ENCODE measurements at places on chromosomes 16 and 17.

DNA sequence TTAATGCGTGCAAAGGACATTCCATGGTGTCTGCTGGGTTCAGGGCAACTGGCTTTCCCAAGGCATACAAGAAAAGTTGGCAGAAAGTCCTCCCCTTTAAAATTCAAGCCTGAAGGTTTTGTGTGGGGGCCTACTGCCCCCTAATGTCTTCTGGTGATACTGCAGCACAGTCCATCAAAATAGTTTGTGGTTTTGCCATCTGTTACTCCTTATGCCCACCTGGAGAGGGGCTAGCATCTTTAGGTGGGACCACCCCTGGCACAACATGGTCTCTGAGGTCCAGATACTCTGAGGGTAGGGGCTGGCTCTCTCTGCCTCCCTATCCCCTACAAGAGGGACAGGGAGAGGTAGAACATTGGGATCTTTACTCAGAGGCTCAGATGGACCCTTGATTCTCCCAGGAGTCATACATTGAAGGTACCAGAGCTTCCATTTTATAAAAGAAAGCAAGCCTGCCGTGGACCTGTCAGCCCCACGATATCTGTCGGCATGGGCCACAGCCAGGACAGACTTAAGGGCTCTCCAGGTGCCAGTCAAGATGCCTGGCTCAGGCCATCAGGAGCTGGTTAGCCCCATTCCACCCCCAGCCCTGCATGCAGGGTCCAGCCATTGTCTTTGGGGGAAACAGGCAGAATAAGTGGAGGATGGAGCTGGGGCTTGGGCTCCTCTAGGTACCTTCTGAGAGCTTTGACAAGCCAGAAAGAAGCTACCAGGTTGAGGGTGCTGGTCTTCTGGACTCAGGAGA is 6.3 kb downstream of the ESRP2 start:
- DNase-seq = no peak

- no peak for DNase-seq
These were observed 73.7 kb upstream of the MSI2 start for GRCh38 chr17:57182621-57183020.

- peak; percentile 75 for DNase-seq
These were observed 17.5 kb downstream of the SBK1 start for GRCh38 chr16:28309811-28310311.

DNA sequence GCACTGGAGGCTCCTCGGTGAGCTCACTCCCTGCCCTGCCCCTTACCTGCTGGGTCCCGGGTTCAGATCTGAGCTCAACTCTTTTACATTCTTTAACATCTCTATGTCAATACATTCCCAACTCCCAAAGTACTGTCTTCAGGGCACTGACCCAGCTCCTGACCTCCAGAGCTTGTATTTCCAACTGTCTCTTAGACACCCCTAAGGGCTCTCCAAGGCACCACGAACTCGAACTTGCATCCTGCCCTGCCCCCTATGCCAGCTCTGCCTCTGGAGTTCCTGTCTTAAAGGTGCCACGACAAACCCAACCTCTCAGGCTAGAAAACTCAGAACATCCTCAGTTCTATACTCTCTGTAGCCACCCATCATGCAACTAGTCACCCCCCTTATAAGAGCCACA is 38.6 kb downstream of the IFT140 start:
- no peak for DNase-seq

DNA sequence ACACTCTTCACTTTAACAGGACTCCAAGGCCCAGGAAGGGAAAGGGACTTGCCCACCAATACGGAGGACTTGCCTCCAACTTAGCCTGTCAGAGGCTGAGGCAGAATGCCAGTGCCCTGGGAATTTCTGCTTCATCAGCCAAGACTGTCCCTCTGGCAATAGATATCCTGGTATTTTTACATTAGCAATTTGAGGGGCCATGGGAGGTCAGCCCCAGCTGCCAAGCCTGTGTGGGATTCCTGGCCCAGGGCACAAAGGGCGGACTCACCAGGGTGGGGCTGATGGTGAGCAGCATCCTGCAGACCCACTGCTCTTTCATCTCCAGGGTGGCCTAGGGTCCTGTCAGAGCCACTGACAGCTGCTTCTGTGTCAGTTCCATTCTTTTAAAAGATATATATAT is 78.3 kb upstream of the CIBAR2 start:
- no peak for DNase-seq

GRCh38 chr17:15265131-15265530 is at the start of gene PMP22:
Gene PMP22, minus strand, starts transcription at chr17:15265326. Its CDS starts 4,599 bp downstream, at chr17:15260727.
- no peak for DNase-seq

- no peak for DNase-seq
These were observed 16.3 kb upstream of the MYO15B start for GRCh38 chr17:75571197-75571884.

GRCh38 chr16:72206299-72206698 is 34.3 kb upstream of the PMFBP1 start:
- no peak for DNase-seq

GRCh38 chr16:12286964-12287363 is 310.4 kb downstream of the SNX29 start:
- DNase-seq = no peak

DNA sequence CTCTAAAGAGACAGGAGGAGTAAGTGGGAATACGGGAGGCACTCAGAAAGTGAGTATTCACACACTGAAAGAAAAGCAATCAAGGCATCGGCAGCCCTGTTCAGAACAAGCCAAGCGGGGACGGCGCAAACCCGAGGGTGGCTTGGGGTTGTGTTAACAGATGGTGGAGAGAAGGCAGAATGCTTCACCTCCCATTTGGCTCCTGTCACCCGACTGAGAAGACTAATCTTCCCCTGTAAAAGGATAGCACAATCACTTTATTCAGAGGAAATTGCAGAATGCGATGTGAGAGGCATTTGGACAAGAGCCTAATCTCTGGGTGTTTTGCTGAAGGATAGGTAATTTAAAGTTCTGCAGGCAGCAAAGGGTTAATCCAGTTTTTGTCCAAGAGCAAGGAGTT is 119.3 kb upstream of the WSCD1 start:
- no peak for DNase-seq

DNA sequence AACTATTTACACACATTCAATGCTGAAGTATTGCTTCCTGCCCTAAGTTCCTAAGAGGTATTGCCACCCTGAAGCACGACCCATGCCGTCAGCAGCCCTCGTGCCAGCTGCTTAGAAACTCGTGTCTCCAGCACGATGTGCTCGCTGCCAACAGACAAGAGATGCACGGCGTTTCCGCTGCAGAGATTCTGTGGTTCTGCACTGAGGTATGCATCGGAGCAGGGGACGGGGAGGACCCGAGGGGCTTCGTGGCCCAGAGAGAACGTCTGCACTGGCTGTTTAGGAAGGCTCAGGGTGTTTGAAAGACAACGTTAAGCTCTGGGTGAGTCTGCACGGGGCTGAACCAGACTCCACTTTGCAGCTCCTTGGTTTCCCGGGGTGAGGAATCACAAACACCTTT is 82.7 kb upstream of the CREBBP start:
- no peak for DNase-seq

GRCh38 chr16:15976929-15977637 is 27.7 kb downstream of the ABCC1 start:
- no peak for DNase-seq

GRCh38 chr16:11630046-11630767 is 38.0 kb upstream of the SNN start:
- no peak for DNase-seq

DNA sequence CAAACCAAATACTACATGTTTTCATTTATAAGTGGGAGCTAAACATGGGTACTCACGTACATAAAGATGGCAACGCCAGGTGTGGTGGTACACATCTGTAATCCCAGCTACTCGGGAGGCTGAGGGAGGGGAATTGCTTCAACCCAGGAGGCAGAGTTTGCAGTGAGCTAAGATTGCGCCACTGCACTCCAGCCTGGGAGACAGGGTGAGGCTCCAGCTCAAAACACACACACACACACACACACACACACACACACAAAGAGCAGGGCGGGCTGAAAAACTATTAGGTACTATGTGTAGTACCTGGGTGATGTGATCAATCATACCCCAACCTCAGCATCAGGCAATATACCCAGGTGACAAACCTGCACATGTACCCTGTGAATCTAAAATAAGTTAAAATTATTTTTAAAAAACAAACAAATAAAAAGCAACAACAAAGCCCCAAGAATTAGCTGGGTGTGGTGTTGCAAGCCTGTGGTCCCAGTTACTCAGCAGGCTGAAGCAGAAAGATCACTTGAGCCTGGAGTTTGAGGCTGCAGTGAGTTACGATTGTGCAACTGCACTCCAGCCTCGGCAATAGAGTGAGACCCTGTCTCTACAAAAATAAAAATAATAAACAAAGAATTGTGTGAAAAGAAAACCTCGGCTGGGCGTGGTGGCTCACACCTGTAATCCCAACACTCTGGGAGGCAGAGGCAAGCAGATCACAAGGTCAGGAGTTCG is 11.9 kb upstream of the FAAP100 start:
- no peak for DNase-seq

GRCh38 chr17:3043737-3044365 is 19.6 kb downstream of the OR1D5 start:
- DNase-seq = no peak

GRCh38 chr16:74568961-74569631 is 37.8 kb downstream of the GLG1 start:
- DNase-seq = no peak

DNA sequence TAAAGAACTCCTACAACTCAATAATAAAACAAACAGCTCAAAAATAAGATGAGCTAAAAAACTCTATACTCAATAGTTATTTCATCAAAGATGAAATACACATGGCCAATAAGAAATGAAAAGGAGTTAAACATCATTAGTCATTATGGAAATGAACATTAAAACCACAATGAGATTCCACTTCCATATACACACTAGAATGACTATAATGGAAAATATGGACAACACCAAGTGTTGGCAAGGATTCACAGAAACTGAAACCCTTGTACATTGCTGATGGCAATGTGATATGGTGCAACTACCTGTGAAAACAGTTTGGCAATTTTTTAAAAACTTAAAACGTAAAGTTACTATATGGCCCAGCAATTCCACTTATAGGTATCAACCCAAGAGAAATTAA is 91.4 kb downstream of the GRIN2A start:
- no peak for DNase-seq

DNA sequence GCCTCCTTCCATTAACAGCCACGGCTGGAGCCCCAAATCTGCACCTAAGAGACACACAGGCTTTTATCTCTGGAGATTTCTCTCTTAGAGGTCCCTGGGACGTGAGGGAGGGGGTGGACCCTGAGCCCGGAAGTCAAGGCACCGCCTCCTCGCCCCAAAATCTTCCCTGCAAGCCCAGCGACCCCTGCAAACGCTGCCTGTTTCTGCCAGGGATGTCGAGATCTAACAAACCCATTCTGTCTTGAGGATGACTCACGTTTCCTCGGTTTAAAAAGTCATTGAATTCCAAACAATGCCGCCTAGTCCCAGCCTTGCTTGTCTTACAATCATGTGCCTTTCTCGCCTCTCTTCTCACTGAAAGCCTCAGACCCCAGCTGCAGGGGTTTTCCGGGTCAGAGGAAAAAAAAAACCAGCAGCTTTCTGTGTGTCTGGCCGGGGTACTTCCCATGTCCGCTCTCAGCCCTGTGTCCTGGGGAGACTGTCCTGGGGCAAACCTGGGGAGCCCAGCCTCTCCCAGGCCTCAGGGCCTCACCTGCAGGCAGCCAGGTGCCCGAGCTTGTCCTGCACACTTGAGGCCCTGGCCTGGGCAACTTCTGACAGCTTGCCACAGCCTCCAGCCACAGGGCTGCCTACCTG is 15.4 kb downstream of the ARL2BP start:
- no peak for DNase-seq

DNA sequence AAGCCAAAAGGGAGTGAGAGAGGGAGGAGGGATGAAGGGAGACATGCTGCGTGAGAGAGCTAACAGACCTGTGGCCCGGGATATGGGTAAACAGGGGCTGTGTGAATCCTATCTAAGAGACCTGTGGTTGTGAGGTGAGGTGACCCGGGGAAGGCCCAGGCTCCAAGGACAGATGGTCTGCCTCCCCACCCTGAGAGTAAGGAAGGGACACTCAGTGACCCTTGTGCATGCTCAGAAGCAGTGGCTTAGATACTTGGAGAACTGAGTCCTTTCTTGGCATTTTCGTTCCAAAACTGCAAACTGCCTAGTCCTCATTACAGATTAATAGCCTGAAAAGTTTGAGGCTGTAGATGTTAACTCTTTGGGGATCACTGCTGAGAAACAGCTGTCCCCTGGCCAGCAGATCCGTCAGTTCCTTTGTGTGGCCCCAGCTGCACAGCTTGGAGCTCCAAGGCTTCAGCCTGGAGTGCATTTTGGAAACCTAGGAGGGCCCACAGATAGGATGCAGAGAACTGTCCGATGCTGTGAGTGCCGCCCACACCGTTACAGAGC is 121.6 kb downstream of the SMG6 start:
- no peak for DNase-seq

GRCh38 chr17:30344283-30345088 is 10.6 kb upstream of the TMIGD1 start:
- DNase-seq = no peak

DNA sequence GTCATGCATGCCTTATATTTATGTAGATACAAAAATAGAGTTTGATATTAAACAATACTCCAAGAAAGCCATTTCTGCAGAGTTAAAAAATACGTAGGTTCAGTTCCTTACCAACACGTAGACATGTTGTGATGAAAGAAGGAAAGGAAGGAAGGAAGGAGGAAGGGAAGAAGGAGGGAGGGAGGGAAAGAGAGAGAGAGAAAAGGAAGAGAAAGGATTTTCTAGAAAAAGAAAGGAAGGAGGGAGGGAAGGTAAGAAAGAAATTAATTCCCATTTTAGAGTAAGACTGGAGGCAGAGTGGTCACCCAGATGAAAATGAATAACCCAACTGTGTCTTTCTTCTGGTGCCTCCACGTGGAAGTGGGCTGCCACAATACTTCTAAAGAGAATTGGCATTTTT is 652.1 kb downstream of the WWOX start:
- DNase-seq = no peak

DNA sequence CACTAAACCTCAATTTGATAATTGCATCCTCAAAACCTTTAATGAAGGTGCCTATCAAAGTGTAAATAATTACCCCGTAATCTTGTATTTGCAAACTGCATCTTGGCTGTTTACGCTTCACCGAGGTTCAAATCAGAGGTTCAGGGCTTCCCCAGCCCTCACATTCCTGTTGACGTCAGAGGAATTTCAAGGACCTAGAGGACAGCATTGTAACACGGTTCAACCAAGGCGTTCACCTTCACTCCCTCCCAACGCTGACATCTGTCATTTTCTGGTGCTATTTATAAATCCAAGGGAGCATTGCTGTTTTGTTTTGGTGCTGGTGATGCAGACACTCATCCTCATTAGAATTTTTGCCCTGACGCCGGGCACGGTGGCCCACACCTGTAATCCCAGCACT is 691.6 kb upstream of the RBFOX1 start:
- no peak for DNase-seq

DNA sequence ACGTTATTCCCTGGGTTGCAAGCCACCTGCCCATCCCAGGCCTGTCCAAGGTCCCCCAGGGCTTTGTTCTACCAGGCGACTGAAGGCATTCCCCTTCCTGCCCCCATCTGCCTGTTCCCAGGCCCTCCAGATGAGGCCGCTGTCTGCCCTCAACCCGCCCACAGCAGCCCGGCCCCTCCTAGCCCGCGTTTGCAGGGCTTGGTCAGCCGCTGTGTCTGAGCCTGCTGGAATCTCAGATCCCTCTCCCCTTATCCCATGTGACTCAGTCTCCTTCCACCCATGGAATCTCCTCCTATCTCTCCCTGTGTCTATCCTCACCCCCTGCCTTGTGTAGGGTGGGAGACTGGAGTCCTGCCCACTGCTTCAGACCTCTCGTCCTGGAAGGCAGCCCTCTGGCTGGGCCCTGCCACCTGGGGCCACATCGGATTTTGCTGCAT is 186.0 kb upstream of the TNRC6C start:
- DNase-seq = peak; percentile 39
